ENCODE measurements at places on chromosomes 4 and X.

GRCh38 chrX:21932292-21933002 lies 8.1 kb upstream of the SMS start:
- no peak for DNase-seq

GRCh38 chr4:15233264-15233597 lies 194.6 kb upstream of the C1QTNF7 start:
- no peak for DNase-seq

DNA sequence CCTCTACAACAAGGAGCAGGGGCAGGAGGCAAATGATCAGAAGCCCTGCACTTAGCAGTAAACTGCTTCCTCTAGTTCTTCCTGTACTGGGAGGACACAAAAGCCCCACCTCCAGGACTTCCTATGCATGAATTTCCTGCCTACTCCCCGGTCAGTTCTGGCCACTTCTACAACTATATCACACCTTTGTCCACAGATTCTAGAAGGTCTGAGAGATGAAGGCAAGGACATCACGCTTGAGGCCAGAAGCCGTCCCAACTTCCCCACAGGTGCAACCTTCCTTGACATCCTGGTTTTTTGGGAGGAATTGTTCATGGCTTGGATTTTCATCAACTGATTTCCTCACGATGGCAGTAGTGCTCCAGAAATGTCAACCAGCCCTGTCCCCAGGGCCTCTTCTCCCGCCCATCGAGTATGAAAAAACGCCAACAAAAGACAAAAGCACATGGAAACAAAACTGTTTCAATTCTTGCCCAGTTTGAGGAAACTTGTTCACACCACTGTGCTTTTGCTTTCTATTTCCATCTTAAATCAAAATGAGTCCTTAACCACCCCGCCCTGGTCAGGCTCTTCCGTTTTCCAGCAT lies 206.5 kb upstream of the STK26 start:
- no peak for DNase-seq

DNA sequence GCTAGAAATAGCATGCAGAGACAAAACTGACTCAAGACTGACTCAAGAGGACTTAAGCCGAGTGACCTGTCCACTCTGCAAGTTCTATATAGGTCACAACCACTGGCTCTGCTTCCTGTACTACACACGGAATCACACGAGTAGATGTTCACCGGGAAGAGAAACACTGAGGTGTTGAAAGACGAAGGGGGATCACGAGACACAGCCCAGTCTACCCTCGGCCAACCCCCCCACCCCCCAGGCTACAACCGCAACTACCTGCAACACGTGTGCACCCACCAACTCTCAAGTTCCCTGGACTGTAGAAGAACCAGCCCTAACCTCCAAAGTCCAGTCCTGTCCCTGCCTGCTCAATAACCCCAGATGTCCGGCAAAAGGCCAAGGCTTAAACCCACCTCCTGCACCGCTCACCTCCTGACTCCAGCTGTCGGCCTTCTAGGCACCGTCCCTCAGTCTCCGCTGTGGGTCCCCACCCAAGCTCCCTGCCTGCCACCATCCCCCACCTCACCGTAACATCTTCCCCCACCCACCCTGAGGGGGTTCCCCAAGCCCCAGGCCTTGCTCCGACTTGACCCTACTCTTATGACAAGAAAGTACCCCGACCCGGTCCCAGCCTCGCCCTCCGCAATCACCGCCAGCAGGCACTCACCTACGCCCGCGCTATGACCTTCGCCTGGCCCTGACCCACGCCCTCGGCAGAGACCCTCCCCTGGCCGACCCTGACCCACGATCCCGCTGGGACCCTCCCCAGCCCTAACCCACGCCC lies 739 bp downstream of the GAK start:
- DNase-seq, result no peak

DNA sequence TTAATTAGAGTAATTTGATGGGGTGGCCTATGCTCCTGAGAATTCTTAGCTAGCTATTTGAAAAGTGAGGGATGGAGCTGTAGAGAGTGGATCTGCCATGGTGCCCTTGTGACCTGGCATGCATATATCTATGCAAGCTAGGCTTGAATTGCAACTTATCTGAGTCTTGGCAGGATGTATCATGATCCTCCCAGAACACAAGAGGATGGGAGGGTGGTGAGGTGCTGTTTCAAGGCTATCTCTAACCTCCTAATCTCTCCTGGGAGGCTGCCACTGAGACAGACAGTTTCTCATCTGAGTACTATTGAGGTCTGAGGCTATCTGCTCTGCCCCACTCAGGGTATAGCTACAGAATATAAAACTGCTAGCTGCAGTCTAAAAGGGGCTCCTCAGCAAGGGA lies 56.6 kb downstream of the BRCC3 start:
- no peak for DNase-seq

GRCh38 chr4:15254236-15254880 lies 173.5 kb upstream of the C1QTNF7 start:
- no peak for DNase-seq

DNA sequence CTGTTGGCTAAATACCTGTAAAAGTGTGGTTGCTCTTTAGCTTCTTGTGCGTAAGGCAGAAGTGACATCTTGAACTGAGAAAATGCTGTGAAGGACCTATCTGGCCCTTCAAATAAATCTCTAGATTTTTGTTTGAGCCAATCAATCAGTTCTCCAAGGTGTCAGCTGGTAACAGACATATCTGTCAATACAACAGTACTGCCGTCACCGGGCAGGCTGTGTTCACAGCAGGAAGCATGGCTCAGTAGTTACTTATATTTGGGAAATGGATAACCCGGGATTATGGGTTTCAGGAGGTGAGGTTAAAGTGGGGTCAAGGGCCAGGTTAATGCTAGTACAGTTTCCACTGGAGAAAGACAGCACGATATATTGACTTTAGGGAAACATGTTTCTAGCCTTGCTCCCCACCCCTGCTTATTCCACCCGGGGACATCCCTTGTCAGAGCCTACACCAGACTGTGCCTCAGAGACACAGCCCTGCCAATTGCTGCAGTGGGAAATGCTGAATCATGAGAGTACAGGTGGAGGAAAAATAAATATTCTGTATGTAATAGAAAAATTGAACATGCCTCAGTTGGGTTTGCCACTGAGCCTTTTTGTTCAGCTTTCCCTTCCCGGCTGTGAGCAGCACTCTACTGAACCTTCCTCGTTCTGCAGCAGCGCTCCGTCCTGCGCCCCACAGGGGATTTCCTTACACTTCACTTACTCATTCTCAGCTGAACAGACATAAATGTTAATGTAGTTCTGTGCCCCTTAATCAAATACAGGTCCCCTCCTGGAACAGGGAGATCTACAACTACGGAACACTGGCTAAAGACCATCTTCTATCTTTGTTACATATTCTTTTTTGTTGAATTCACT lies 121.1 kb downstream of the MGST2 start:
- no peak for DNase-seq

- no peak for DNase-seq
Measured at GRCh38 chr4:10460313-10461047, 3.3 kb upstream of the ZNF518B start.

- no peak for DNase-seq
Measured at GRCh38 chr4:139522457-139522856, 33.6 kb downstream of the SETD7 start.

GRCh38 chr4:26899991-26900390 lies 39.4 kb downstream of the STIM2 start:
- DNase-seq, result no peak

DNA sequence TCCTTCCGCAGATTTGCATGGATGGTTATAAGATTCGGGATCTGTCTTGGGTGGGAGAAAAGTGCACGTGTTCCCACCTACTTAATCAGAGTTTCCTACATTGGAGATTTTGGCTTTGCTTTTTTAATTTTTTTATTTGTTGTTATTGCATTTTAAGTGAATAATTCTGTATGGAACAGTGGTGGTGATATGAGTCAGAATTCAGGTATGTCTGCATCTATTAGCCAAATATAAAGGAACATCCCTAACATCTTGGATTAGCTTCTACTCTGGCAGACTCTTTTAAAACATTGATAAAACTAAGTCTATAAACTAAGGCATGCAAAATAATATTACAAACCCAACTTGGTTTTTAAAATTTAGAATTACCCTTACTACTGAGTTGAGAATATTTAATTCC lies 659.8 kb upstream of the EPHA5 start:
- DNase-seq, result no peak

GRCh38 chrX:11533199-11533651 lies 132.5 kb downstream of the ARHGAP6 start:
- DNase-seq, result no peak

- DNase-seq, result no peak
Measured at GRCh38 chr4:32268863-32269262, 1548.7 kb downstream of the PCDH7 start.

DNA sequence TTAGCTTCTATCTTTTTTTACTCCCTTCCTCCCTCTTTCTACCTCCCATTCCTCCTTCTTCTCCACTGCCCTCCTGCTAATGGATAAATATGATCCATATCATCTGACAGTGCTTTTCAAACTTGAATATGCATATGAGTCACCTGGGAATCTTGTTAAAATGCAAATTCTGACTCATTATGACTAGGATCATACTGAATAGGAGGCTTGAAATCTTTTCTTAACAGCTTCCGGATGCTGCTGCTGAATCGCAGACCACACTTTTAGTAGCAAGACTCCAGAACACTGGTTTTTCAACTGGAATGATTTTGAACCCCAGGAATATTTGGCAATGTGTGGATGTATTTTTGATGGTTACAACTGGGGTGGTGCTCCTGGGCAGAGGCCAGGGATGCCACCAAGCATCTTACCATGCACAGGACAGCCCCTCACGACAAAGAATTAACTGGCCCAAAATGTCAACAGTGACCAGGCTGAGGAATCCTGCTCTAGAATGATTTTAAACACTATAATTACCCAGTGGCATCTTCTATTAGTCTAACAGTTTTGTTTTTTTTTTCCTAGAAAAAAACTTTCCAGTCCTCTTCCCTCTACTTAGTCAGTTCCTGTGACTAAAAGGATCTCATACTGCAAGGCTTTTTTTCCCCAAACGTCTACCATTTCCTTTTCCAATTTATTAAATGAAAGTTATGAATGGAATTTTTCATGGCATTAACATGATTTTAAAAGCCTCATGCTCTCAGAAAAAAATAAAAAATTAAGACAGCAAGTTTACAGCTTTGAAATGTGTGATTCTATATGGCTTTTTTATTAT lies 10.6 kb upstream of the PYURF start:
- no peak for DNase-seq

DNA sequence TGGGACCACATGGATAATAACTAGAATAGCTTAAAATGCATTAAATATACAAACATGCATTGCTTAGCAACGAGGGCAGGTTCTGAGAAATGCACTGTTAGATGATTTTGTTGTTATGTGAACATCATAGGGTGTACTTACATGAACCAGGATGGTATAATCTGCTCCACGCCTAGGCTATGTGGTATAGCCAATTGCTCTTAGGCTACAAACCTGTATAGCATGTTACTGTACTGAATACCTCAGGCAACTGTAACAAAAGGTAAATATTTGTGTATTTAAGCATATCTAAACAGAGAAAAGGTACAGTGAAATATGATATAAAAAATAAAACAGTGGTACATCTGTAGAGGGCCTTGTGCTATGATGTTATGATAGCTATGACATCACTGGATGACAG lies 169.2 kb upstream of the IL15 start:
- DNase-seq, result no peak

GRCh38 chrX:100409610-100410590 lies at the start of gene PCDH19:
Gene PCDH19 (minus strand): TSS chrX:100410273. CDS start chrX:100408597, 1,676 bp downstream.
- peak; percentile 82 for DNase-seq
